ENCODE measurements at places on chromosomes 7 and 10.

DNA sequence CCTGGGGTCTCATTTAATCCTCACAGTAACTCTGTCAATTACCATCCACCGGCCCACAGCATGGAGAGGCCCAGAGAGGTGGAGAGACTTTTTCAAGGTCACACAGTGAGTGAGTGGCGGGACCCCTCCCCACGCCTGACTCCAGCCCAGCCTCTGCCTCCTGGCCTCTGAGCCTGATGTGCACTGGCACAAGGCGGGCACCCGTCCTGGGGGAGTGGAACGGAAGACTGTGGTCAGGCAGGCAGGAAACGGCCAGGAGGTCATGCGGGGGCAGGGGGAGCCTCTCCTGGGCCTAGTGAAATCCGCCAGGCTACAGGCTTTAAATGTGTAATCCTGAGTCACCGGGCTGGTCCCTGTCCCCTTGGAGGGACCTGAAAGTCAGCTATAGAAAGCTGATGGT is 32.2 kb downstream of the ZCCHC24 start:
- peak; percentile 46 for DNase-seq

GRCh38 chr10:75532253-75532924 is 101.0 kb downstream of the LRMDA start:
- DNase-seq = no peak

GRCh38 chr10:118840071-118840775 is 85.5 kb upstream of the CACUL1 start:
- DNase-seq = peak; percentile 75

DNA sequence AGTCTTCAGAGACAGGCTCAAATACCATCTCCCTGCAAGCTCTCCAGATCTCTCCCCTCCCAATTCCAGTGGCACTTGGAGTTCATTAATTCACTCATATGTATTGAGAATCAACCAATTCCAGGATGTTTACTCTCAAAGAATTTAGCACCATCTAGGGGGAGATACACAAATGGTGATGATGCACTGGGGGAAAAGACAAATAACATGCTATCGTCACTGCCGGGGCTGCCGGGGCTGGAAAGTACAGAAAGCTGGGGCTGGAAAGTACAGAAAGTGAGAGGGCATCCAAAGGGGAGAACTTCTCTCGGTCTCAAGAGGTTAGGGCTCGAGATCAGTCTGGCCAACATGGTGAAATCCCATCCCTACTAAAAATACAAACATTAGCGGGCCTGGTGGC is 118.7 kb downstream of the MKX start:
- DNase-seq = no peak

GRCh38 chr7:79610313-79610712 is 156.8 kb upstream of the MAGI2 start:
- no peak for DNase-seq

- no peak for DNase-seq
Observed at GRCh38 chr7:140049339-140050024, 13.3 kb downstream of the PARP12 start.

DNA sequence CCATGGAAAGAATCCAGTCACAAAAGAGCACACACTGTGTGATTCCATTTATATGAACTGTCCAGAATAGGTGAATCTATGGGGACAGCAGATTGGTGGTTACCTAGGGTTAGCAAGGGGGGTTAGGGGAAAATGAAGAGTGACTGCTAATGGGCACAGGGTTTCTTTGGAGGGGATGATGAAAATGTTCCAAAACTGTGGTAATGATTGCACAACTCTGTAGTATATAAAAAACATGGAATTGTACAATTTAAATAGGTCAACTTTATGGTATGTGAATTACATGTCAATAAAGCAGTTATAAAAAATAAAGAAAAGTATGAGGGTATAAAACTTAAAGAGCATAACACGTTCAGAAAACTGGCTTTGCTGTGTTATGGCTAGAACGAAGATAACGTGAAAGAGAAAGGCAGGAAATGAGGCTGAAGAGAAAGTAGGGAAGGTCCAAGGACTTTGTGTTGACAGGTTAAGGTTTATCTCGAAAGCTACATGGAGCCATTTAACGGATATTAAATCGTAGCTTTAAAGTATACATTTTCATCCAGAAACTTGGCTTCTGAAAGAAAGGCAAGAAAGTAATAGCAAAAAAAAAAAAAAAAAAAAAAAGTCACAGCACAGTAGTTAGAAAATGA is 26.4 kb upstream of the MSS51 start:
- DNase-seq = no peak

DNA sequence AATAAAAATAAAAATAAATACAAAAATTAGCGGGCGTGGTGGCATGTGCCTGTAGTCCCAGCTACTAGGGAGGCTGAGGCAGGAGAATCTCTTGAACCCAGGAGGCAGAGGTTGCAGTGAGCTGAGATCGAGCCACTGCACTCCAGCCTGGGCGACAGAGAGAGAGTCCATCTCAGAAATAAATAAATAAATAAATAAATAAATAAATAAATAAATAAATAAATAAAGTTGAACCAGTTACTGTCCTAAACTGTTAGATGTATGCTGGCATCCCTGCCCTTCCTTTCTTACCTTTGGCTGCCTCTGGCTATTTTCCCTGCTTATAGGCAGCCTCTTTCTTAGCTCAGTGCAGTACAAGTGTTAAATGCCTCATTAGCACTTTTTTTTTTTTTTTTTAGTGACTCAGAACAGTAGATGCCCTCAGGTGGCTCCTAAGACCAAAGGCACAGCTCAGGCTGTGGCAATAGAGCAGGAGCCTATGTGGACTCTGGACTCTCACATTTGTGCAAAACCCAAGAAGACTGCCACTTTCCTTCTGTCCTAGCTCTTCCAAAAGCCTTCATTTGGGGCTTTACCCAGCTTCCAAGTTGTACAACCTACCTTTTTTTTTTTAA is 30.6 kb upstream of the CABCOCO1 start:
- DNase-seq = no peak
